ENCODE measurements at places on chromosomes 3 and 15. TPM values are rescaled to one million over a fixed set of nuclear protein-coding genes. Genes with fewer than 3 reads are reported as not detected.

DNA sequence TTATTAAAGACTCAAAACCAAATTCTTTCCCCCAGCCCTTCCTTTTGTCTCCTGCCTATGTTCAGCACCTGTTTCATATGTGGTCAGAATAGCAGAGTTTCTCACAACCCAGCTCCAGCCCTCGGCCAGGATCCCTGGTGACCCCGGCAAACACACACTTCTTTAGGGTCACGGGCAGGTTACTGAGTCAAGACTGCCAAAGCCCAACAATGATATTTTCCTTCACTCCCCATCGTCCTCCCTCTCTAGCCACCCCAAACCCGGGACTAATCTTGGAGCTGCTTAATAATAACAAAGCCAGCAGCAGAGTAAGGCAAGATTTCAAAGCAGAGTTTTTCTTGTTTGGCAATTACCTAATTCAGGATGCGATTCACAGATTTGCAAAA lies 25.5 kb downstream of the RARB start:
- no peaks in the 10 kb centered on the region for H3K36me3 ChIP-seq
- H3K4me3 ChIP-seq = peak overlapping the region; percentile 4
- DNase-seq = no peak
- H3K27ac ChIP-seq = no peak overlapping the region

DNA sequence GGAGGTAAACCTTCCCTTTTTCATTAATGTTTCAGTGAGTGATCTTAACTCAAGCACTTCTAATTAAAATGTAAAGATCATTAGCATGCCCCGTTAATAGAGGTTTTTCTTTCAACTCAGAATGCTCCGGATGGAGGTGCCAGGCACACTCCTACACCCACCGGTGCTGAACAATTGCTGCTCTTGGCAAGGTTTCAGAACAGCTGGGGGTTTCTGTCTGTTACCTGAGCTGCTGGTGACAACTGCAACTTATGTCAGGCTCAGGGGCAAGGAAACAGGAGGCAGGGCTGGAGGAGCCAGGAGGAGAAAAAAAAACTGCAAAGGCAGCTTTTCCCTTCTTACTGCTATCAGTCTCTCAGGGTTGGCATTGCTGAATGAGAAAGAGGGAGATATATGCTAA lies 250.1 kb downstream of the DIPK2A start:
- H3K36me3 ChIP-seq = no peaks in the 10 kb centered on the region
- H3K27ac ChIP-seq = no peak overlapping the region
- H3K27me3 ChIP-seq = no peaks in the 10 kb centered on the region
- no peaks in the 10 kb centered on the region for H3K4me1 ChIP-seq
- H3K4me3 ChIP-seq = no peak overlapping the region

GRCh38 chr15:78691851-78692421 lies 50.9 kb upstream of the CHRNB4 start:
- H3K27me3 ChIP-seq = no peaks in the 10 kb centered on the region
- no peaks in the 10 kb centered on the region for H3K36me3 ChIP-seq
- no peak overlapping the region for H3K27ac ChIP-seq
- DNase-seq = no peak
- peaks cover 8% of the 10 kb centered on the region for H3K4me1 ChIP-seq

GRCh38 chr3:164459521-164460151 lies 618.7 kb downstream of the SI start:
- H3K4me3 ChIP-seq = no peak overlapping the region
- H3K27ac ChIP-seq = no peak overlapping the region
- H3K4me1 ChIP-seq = no peaks in the 10 kb centered on the region
- H3K27me3 ChIP-seq = no peaks in the 10 kb centered on the region

DNA sequence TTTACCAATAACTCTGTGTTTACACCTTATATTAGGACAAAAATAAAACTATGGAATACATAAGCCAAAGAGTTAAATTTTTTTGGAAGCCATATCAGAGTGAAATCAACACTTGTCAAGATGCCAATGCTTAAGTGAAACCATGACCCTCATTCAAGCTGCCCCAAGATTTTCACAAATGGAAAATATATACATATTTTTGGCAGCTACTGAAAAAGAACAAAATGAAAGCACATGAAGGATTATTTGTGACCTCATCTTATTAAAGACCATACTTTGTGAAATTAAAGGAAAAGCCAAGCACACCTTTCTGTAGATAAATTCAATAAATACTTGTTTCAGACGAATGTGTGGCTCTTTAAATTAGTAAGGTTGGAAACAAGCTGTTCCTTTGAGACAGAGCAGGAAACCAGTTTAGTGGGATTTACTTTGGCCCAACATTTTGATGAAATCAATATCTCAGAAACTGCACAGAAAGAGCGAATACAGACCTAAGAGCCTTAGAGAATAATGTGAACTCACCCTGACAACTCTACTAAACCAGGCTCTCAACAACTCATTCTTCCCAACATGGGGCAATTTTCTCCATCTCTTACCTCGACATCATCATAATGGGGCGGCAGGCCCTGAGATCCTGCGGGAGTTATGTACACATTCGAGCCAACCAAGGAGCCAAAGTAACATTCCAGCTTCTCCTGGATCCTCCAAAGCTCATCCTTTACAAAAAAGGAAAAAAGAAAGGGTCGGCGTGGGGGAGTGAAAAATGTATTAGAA lies 11.1 kb downstream of the RIOX2 start:
- no peak for DNase-seq
- no peaks in the 10 kb centered on the region for H3K27me3 ChIP-seq
- H3K4me1 ChIP-seq = no peaks in the 10 kb centered on the region
- H3K27ac ChIP-seq = no peak overlapping the region
- H3K4me3 ChIP-seq = no peak overlapping the region

DNA sequence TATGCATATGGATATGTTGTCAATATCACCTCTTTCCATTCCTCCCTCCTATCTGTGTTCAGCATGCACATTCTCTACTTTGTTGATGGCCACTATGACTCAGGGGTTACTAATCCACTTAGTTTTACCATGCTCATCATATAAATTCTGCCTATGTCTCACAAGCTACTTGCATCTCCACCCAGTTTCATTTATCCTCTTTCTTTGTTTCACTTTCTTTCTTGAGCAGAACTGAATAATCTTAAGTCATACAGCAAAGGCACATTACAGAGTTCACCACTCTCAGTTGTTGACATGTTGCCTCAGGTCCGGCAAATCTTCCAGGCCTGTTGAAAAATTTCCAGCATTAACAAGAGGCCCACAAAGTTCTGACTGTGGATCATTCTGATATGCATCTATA lies 71.5 kb downstream of the SSR3 start:
- H3K36me3 ChIP-seq = no peaks in the 10 kb centered on the region
- no peak overlapping the region for H3K27ac ChIP-seq
- H3K27me3 ChIP-seq = no peaks in the 10 kb centered on the region
- DNase-seq = no peak
- H3K4me1 ChIP-seq = no peaks in the 10 kb centered on the region

GRCh38 chr15:85289677-85290365 lies 90.6 kb upstream of the AKAP13 start:
- H3K4me1 ChIP-seq = no peaks in the 10 kb centered on the region
- H3K36me3 ChIP-seq = no peaks in the 10 kb centered on the region
- peak; percentile 77 for DNase-seq
- H3K27me3 ChIP-seq = no peaks in the 10 kb centered on the region
- no peak overlapping the region for H3K27ac ChIP-seq
- H3K4me3 ChIP-seq = no peak overlapping the region

GRCh38 chr3:128554100-128554464 lies 61.1 kb upstream of the GATA2 start:
- no peaks in the 10 kb centered on the region for H3K4me1 ChIP-seq
- H3K4me3 ChIP-seq = no peak overlapping the region
- DNase-seq = no peak
- H3K27ac ChIP-seq = no peak overlapping the region
- no peaks in the 10 kb centered on the region for H3K27me3 ChIP-seq
- no peaks in the 10 kb centered on the region for H3K36me3 ChIP-seq

DNA sequence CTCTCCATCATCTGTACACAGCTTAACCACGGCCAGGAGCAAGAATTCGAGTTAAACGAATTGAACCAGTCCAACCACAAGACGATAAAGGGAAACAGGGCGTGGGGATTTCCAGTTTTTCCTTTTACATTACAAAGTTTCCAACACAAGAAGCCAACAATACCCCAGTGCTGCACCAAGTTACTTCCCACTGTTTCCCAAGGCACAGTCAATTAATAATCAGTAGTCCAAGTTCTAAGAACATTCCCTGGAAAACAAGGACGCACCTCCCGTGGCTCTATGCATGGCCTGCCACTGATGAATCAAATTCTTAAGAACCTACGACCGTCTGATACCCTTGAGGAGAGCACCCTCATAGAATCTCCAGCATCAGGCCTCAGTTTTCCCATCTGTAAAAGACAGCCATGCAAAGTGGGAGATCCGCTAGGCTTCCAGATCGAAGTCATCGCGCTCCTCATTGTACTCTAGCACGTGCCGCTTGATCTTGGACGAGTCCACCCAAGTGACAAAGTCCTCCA lies 774 bp downstream of the IMP3 start:
- H3K27me3 ChIP-seq = no peaks in the 10 kb centered on the region
- H3K4me3 ChIP-seq = peak overlapping the region; percentile 84
- peak overlapping the region; percentile 81 for H3K27ac ChIP-seq
- no peaks in the 10 kb centered on the region for H3K36me3 ChIP-seq

GRCh38 chr3:178646186-178646862 lies 110.1 kb downstream of the KCNMB2 start:
- DNase-seq = no peak
- H3K27me3 ChIP-seq = no peaks in the 10 kb centered on the region
- no peak overlapping the region for H3K4me3 ChIP-seq
- H3K36me3 ChIP-seq = no peaks in the 10 kb centered on the region
- no peaks in the 10 kb centered on the region for H3K4me1 ChIP-seq

GRCh38 chr15:66679061-66679656 lies 22.9 kb upstream of the SMAD6 start:
- no peaks in the 10 kb centered on the region for H3K36me3 ChIP-seq
- H3K27ac ChIP-seq = peak overlapping the region; percentile 67
- H3K4me3 ChIP-seq = no peak overlapping the region
- peaks cover 28% of the 10 kb centered on the region for H3K4me1 ChIP-seq

DNA sequence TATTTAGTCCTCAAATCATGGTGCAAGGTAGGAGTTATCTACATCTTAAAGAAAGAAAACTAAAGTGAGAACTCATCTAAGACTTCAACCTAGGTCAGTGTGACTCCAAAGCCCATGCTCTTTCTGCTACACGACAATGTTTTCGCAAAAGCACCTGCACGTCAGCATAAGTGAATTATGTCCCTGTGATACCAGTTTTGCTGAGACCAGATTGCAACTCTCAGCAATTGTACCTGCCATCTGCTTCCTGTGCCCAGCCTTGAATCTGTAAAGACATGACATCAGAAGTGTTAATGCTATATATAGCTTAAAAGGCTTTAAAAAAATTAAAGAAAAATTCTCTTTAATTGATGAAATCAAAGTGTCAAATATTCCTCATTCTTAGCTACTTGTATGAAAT lies 43.4 kb downstream of the RETNLB start:
- H3K4me1 ChIP-seq = no peaks in the 10 kb centered on the region
- H3K36me3 ChIP-seq = no peaks in the 10 kb centered on the region
- no peak overlapping the region for H3K4me3 ChIP-seq
- H3K27ac ChIP-seq = no peak overlapping the region
- no peaks in the 10 kb centered on the region for H3K27me3 ChIP-seq

DNA sequence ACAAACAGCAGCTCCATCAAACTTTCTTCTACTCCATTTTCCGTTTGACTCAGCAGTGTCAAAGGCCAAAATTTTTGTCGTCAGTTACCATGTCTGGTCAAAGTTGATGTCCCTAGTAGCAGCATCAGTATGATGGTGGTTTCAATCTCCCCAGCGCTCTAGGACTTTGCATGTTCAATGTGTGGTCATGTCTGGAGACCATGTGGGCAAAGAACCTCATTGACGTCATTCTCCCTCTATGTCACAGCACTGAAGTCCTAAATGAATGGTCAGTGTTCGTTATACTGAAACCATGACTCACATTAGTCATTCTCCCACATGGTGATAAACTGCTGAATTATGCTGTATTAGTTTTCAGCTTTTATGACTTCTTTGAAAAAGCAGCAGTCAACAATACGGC lies 23.2 kb downstream of the SHC4 start:
- H3K27me3 ChIP-seq = no peaks in the 10 kb centered on the region
- DNase-seq = no peak
- no peak overlapping the region for H3K4me3 ChIP-seq
- no peak overlapping the region for H3K27ac ChIP-seq

GRCh38 chr15:63551400-63551799 lies 45.8 kb upstream of the FBXL22 start:
- no peaks in the 10 kb centered on the region for H3K36me3 ChIP-seq
- no peaks in the 10 kb centered on the region for H3K27me3 ChIP-seq
- DNase-seq = no peak

DNA sequence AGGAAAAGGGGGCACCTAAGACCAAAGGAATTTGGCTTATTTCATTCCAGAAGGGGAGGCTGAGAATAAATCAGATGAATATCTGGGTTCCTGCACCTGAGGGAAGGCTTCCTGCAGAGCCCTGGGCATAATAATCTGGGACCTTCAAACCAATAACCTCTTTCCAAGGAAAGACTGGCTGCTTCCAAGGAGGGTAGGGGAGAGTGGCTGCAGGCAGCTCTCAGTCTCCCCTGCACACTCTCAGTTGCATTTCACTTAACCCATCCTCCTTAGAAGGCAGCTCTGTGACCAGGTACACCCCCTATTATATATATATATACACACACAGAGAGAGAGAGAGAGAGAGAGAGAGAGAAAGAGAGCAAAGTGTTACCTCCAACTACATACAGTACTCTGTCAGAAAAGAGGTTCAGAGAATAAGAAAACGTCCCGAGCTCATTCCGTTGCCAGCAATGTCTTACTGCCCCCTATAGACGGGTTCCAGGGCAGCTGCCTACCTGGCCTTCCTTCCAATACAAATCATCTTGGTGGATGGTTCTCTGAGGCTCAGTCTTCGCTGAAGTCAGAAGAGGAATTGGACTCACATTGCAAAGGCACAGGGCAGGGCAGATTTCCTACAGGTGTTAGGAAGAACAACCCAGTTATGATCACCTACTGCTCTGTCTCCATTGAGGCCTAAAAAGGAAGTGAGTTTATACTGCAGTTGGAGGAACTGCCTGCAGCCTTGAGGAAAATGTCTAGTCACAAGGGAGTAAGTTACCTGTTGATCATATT lies 26.1 kb downstream of the CAPN3 start:
- H3K4me3 ChIP-seq = no peak overlapping the region
- no peaks in the 10 kb centered on the region for H3K27me3 ChIP-seq
- peak; percentile 65 for DNase-seq
- no peaks in the 10 kb centered on the region for H3K36me3 ChIP-seq

DET1 gene
- 10.3 TPM for total RNA-seq

GOLGA6D gene
- total RNA-seq = 13.1 TPM

CD200R1 gene
- total RNA-seq = 1.7 TPM

CPNE4 gene
- total RNA-seq = 4.5 TPM
